ENCODE measurements at places on chromosomes 6 and 20.

DNA sequence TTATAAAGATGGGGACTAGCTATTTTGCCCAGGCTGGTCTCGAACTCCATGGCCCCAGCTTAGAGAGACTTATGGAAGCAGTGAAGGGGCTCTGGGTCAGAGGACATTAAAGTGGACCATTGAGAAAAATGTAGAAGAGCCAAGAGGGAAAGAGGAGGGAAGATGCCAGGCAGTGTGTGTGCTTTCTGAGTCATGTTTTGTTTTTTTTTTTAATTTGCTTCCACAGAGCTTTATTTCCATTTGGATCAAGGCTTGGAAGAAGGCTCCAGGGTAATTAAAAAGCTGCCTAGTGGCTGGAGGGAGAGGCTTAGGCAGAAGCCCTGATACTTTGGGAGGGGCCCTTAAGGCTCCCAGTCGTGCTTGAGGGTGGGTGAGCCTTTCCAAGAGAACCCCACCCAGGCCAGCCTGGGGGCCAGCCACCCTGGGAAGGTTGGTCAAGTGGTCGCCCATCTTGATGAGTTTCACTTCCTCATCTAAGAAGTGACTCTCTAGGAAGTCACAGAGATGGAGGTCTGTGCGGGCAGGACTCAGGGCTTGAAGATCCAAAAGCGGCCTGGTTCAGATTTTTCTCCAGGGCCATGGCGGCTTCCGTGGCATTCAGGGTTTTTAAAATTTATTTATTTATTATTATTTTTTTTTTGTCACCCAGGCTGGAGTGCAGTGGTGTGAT lies 3.0 kb upstream of the ZNF335 start:
- DNase-seq: no peak

- no peak for DNase-seq
Measured at GRCh38 chr20:445514-446336, 16.6 kb downstream of the TBC1D20 start.

DNA sequence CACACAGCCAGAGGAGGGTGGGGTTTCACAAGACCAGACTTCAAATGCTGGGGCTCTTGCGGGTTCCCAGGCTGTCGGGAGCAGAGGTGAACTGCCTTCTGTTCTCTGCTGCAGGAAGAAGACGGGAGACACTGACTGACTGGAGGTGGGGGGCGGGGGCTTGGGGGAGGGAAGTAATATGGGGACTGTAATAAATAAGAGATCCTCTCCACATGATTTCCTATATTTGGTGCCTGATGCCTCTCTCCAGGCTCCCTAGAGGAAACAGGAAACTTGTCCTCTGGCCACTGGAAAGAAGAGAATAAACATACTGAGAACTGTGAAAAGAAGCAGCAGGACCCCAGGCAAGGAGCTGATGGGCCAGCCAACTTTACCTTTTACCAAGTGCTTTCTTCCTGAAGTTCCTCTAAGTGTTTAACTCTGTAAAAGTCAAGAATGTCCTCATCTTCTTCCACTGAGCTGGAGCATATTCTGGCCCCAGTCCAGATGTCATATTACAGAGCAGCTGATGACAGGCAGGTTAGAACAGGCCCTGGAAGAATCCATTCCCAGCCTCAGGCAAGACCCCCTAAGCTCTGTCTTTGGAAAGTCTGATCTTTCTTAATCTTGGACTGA lies 33.2 kb upstream of the ADGRF5 start:
- no peak for DNase-seq

- DNase-seq: no peak
Measured at GRCh38 chr20:50450493-50450826, 59.7 kb upstream of the PTPN1 start.

GRCh38 chr6:72865467-72865866 lies 243.6 kb downstream of the KCNQ5 start:
- DNase-seq: no peak

- DNase-seq: no peak
Measured at GRCh38 chr20:4252005-4252404, 236.6 kb upstream of the RNF24 start.

DNA sequence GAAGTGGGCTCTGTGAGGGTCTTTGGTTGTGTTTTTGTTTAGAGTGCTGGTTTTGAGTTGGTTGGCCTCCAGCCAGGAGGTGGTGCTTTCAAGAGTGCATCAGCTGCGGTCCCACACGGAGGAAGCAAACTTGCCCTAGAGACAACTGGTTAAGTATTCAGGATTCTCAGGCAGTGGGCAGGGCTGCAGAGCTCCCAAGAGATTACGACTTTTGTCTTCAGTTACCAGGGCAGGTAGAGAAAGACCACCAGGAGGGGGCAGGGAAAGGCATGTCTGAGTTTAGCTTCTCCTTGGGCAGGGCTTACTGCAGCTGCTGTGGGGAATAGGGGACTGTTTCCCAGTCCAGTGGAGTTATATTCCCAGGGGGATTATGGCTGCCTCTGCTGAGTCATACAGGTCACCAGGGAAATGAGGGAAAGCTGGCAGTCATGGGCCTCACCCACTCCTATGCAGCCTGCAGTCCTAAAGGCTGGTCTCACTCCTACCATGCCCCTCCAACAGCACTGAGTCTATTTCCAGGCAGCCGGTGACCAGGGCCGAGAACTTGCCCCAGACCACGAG lies 64.3 kb downstream of the TTI1 start:
- DNase-seq: no peak

DNA sequence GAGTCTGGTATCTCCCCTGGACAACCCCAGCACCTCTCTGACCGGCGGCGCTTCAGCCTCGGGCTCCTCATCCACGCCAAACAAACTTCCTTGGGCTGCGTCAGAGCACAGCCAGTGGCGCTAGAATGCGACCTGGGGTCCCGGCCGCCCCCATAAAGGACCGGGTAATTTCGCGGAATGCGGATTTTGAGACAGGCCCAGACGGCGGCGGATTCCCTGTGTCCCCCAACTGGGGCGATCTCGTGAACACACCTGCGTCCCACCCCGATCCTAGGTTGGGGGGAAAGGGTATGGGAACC lies 1.6 kb downstream of the FOXP4 start:
- no peak for DNase-seq

DNA sequence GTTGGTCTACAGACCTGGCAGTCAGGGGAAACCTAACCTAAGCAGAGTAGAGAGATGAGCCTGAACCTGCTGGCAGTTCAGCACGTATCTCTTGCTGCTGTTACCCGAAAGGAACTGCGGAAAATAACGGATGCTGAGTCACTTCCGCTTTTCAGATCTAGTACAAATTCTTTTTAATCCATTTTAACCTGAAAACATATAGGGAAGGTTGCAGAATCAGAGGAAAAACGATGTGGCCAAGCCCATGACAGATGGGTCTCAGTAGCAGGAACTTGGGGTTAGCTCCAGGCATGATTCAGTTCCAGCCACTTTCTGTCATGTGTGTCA lies 351.9 kb upstream of the PRND start:
- DNase-seq: peak; percentile 8

DNA sequence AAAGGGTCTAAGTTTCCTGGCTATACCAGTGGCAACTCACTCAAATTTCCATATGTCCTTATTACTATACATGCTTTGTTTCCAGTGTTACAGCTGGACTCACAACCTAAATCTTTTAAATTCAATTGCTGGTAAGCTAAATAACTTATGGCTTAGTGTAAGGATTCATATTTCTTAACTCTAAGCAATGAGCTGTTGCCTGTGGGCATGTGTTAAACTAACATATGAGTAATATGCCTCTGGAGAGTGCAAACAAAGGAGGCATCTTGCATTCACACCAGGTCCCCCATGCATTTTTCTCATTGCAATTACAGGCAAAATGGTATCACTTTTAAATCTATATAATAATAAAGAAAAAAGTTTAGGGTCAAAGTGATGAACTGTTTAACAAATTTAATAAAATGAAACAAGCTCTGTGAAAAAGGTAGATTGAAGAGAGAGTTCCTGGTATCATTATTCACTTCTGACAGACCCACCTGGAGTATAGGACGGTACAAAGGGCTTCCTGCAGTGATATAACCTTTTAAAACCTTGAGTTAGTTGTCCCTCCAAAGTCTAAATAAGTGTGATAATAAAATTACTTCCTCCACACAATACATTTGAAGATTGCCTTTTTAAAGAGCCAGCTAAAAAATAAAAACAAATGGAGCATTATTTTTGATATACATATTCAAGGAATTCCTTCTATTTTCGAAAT lies 57.6 kb upstream of the HMGCLL1 start:
- DNase-seq: no peak

GRCh38 chr6:149168968-149169367 lies 148.5 kb upstream of the TAB2 start:
- DNase-seq: peak; percentile 28

DNA sequence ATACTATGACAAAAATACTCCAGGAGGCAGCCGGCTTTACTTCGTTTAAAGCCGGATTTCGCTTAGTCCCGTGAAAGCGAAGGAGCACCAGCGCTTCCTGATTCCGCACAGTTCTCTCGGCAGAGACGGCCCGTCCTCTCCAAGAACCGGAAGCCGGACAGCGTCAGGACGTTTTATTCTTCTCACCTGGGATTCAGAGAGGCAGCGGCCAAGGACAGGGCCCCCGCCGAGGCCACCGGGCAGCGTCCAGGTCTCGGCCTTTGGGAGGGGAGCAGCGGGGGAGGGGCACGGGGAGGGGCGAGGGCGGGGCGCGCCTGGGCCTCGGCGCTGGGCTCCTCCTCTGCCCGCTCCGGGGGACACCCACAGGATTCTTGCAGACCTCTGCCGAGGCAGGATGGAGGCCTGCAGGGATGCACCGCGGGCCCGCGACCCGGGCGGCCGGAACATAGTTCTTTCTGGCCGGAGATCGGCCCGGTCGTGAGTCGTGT lies 2.8 kb upstream of the DIDO1 start:
- DNase-seq: peak; percentile 40

GRCh38 chr6:25700761-25701160 lies 48.7 kb downstream of the SCGN start:
- no peak for DNase-seq

DNA sequence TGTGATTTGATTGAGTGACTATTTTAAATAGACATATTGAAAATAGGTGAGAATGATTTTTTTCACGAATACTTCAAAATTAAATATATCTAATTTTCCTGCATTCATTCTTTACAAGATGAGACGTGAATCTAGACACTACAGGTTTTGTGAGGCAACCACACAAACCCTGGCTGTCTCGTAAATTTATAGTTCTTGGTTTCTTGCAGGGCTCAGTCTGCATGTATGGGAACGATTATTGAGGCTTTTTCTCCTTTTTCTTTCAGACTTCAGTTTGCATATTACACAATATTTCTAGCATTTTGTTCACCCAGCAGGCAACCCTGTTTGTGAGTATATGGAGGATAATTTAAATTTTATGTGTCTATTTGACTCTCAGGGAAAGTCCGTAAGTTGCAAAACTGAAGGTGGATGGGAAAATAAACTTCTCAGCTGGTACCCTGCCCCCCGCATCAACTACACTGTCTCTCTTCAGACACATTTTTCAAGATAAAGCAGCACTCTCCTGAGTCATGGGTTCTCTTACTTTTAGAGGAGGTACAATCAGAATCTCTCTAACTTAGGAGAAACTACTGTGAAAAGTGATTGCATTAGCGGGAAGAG lies 1349.3 kb downstream of the GRIK2 start:
- no peak for DNase-seq

- DNase-seq: no peak
Measured at GRCh38 chr20:3209946-3210317, 634 bp downstream of the ITPA start.

GRCh38 chr6:14127611-14128010 lies 10.0 kb downstream of the CD83 start:
- DNase-seq: no peak

- no peak for DNase-seq
Measured at GRCh38 chr6:1840491-1841121, 230.9 kb downstream of the FOXC1 start.

DNA sequence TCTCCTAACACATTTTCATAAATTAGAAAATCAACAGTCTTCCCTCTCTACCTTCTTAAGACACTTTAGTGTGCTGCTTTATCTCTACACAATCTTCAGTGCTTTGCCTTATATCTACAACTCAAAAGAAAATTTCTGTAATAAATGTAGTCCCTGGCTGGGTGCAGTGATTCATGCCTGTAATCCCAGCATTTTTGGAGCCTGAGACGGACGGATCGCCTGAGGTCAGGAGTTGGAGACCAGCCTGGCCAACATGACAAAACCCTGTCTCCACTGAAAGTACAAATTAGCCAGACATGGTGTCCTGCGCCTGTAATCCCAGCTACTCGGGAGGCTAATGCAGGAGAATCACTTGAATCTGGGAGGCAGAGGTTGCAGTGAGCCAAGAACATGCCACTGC lies 9.7 kb upstream of the EDN1 start:
- no peak for DNase-seq

GRCh38 chr6:73521351-73521985 lies 636 bp upstream of the EEF1A1 start:
- DNase-seq: no peak

DNA sequence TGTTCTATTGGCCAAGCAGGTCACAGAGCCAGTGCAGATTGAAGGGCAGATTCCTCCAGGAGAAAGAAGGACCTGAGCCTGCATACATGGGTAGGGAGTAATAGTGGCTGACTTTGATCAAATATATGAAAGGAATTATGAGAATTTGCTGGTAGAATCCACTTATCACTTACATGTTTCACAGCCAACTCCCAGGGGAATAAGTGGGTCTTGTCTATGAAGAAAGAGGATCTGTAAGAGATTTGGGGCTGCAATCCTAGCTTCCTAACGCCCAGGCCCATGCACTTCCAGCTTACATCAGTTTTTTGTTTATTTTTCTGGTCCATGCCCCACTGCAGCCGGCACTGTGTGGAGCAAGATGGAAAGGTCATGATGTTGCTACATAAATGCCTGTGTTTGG lies 107.9 kb upstream of the SYNDIG1 start:
- no peak for DNase-seq

DNA sequence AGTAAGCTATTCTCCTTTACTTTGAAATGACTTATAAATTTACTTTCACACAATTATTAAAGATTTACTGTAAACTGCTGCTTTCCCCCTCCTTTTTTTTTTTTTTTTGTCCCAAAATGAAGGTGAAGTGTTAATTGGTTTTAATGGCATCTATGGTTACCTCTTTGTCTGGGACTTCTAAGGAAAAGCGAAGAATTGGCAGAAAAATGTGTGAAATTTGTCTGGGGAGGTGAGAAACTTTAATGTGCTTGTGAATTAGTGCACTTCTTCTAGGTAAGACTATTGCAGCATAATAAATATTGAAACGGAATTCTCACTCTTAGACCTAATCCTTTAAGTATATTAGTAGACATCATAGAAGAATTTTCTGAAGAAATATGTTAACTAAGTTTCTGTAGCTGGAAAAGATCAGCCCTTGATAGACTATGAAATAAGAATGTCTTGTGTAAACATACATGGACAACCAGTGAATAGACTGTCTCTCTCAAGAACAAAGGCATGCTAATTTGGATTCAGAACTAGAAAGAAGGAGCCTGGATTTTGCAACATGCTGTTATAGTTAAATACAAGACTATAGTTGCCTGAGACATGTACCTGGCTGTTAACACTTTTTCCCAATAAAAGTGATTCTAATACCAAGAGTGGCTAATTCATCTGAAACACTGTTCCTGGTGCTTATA lies 23.9 kb downstream of the FLRT3 start:
- no peak for DNase-seq

GRCh38 chr6:31478186-31478950 lies 19.6 kb upstream of the MICB start:
- no peak for DNase-seq
